ENCODE measurements at places on chromosomes 6 and 20.
A peak's percentile ranks its signal among the peaks of the same experiment; 100 is the strongest.

DNA sequence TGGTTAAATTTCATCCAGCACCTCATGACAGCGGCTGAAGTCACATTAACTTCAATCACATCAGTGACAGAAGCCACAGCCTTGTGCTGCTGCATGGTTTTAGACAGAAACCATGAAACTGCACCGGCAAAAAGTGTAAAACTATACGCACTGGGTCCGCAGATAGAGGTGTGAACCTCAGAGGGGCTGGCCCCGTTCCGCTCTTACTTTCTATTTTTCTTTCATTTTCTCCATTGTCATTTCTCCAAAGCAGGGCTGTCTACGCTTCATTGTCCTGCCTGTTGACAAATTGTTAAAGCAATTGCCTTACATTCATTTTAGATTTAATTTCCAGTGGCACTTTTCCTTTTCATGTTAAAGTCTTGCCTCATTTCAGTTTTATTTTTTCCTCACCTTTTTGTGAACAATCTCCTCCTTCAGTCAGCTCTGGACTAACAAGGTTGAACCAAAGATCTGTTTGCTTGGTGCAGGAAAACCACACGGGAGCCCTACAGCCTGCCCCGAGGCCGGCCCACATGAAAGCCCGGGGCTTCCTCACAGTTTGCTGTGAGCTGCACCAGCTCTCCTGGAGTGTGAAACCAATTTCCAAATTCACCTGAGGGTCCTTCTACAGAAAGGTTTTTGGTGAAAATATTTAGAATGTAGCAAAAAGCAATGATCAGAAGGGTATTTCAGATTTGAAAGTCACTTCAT, 63.7 kb downstream of the PRR18 start:
- peak; percentile 44 for DNase-seq

GRCh38 chr6:16807956-16808355, 46.7 kb upstream of the ATXN1 start:
- no peak for DNase-seq

DNA sequence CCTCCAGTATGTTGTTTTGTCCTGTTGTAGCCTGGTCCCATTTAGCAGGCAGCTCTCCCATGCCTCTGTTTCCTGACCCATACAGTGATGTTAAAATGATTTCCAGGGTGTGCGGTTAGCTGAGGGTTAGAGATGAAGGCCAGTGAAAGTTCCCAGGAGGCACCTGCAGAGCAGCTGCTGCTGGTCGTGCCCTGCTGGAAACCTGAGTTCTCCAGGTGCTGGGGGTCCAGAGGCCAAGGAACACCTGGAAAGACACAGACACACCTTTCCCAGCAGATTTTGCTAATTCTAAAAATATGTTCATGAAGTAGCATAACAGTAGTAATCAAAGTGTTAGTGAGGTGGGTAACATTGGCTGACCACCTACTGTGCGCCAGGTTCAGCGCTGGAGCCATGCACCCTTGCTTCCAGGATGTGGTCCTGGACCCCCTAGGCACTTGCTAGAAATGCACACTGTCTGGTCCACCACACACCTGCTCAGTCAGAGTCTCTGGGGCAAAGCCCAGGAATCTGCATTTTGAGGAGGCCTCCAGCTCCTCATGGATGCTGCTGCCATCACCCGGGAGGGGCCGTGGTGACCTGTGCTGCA, 118.7 kb downstream of the SYNDIG1 start:
- no peak for DNase-seq

GRCh38 chr6:168414336-168415097, 26.5 kb upstream of the SMOC2 start:
- no peak for DNase-seq

DNA sequence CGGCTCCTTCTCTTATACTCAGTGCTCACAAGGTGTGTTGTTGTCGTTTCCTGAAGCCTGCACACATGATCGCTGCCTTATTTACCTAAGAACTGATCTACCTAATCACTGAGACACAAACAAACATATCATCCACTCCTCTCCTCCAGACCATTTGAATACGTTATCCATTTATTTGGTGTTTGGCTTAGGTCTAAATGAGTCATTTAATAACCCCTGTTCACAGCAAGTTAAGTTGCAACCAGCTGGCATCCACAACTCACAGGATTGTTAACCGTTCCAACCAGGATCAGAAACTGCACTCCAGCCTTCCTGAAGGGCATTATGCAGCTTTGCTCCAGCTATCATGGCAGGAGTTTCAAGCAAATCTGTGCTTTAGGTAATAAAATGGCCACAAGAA, 511.1 kb upstream of the MAP3K7 start:
- DNase-seq, result no peak

DNA sequence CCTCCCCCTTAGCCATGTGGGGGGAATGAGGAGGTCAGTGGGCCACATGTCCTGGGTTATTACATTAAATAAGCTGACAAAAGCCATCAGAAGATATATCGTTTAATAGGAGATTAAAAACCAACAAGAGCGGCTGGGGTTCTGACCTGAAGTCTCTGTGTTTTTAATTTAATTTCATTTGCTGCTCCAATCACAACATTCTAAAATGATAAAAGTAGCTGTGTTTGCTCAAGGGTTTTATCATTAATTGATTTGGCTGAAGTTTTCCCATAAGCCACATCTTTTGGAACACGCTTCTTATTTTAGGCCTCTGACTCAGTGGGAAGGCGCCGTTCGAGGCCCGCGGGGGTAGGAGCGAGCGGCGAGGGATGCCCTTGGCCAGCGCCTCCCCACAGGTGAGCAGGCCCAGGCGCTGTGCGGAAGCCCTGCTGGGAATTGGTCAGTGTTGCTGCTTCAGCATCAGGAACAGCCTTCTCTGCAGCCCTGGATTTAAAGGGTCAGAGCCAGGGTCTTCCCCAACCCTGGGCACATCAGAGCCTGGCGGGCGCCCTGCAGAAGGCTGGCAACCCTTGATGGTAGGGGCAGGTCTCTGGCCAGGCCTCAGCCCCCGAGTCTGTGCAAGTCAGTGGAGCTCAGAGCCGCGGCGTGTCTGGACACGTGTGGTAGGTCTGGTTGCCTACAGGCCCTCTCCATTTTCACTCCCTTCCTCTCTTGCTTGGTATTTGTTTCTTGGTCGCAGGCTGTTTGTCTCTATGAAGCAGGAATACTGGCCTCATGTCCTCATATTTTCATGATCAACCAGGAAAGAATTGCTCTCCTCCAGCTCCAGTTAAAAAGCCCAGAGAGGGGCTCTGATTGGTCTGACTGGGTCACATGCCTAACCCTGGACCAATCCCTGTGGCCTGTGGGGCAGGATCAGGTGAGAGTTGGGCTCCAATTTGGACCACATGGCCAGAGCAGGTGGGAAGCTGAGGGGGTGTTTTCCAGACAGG, 30.9 kb upstream of the MLN start:
- no peak for DNase-seq

- no peak for DNase-seq
Measured at GRCh38 chr6:27312950-27313271, 838 bp upstream of the POM121L2 start.

- DNase-seq, result no peak
Measured at GRCh38 chr6:44662461-44663121, 275.1 kb downstream of the CDC5L start.

- no peak for DNase-seq
Measured at GRCh38 chr6:43622541-43622940, 6.5 kb downstream of the GTPBP2 start.
